ENCODE measurements at places on chromosomes 6 and 20. TPM values are rescaled to one million over a fixed set of nuclear protein-coding genes. Genes with fewer than 3 reads are reported as not detected.

EYS gene
- not detected for total RNA-seq

ARFGEF2 gene
- total RNA-seq: 16.5 TPM

GFRAL gene
- total RNA-seq: not detected

ENPP5 gene
- total RNA-seq: not detected

HLA-DOB gene
- 0.23 TPM for total RNA-seq

FAM217A gene
- total RNA-seq: not detected

HDAC2 gene
- total RNA-seq: 88.9 TPM

RIMS1 gene
- total RNA-seq: not detected

C4A gene
- 1.5 TPM for total RNA-seq

TBP gene
- total RNA-seq: 18.6 TPM

IRF4 gene
- 0.34 TPM for total RNA-seq

ZNF334 gene
- not detected for total RNA-seq
